ENCODE measurements at places on chromosomes 7 and 10. TPM values are rescaled to one million over a fixed set of nuclear protein-coding genes. Genes with fewer than 3 reads are reported as not detected.

Gene SH2D4B
- total RNA-seq, result not detected

Gene SAP25
- total RNA-seq, result 1.5 TPM

Gene TRRAP
- total RNA-seq, result 22.3 TPM

Gene MACC1
- total RNA-seq, result 12.5 TPM

GRCh38 chr10:819326-819725, 112.2 kb downstream of the LARP4B start:
- DNase-seq, result no peak

Gene C10orf143
- 0.91 TPM for total RNA-seq

DNA sequence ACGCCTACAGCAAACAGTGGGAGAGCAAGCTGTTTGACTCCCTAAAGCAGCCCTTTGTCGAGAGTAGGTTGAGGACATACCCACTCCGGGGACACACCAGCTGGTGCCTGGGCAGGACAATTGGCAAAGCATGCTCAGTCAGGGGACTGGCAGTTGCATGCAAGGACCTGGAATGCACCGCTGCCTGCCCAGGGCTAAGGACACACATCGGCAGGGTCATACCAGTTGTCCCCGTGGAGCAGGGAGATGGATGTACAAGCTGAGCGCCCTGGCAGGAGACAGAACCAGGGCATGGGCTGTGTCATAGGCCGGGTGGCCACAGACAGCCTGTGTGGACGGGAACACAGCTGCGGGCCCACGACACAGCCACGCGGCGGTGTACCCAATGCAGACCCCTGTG, 18.3 kb upstream of the ELN start:
- no peak for DNase-seq

- DNase-seq, result no peak
These were observed 219.6 kb downstream of the PTEN start for GRCh38 chr10:88082806-88083596.

GRCh38 chr7:43585562-43585961, 2.7 kb downstream of the STK17A start:
- no peak for DNase-seq

Gene TEX36
- total RNA-seq, result not detected

- peak; percentile 91 for DNase-seq
These were observed at the start of gene NDUFB2 for GRCh38 chr7:140696680-140697446. NDUFB2 (plus strand) TSS chr7:140696708; CDS start chr7:140696745, 37 bp downstream.

GRCh38 chr10:13673156-13673555, 86.4 kb downstream of the PRPF18 start:
- no peak for DNase-seq

DNA sequence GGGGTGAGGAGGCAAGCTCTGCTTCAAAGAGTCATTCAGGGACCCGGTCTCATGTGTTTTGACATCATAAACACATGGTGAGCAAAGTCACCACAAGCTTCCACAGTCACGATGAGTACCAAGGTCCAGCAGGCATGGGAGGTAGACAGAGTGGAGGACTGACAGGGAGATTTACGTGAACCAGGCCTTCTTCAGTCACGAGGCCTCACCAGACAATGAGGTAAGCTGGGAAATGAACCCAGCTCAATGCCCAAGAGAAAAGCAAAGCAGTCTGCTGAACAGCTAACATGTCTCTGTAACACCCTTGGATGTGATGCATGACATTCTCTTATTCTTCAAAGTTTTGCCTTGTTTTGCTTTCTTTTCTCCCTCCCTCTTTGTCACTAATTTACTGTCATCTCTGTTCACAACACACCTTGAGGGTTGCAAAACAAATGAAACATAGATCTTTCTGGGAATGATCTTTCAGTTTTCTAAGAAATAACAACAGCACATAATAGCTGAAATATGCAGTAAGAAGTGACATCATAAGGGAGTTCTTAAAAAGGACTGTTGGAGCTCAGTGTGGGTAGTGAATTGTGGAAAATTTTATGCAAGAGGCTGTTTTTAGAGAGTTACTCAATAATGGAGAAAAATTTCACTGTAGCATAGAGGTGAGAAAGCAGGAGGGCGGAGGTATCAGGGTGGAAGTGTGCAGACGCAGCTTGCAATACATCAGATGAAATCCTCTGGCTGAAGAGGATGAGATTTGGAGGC, 9.0 kb downstream of the PPP1R17 start:
- no peak for DNase-seq

- DNase-seq, result no peak
These were observed 68.1 kb downstream of the TRRAP start for GRCh38 chr7:98946389-98946788.

- DNase-seq, result no peak
These were observed 94.1 kb downstream of the AOAH start for GRCh38 chr7:36630112-36630650.

DNA sequence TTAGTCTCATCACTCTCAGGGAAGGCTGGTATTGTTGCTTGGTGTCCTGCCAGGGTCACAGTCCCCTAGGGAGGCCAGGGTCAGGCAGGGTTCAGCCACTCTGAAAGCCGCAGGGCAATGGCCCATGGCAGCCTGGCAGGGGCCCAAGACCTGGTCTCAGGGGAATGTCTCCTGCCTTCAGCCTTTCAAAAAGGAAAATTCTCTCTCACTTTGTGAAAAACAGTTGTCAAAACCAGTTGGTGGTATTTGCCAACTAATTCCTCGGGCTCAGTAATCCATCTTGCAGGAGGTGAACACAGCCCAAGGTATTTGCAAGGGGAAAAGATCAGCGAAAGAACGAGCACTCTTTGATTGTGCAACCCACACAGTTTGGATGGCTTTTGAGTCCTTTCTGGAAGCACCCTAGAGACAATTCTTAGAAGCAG, 101.5 kb downstream of the JCAD start:
- DNase-seq, result no peak

- no peak for DNase-seq
These were observed 21.4 kb upstream of the GNAT3 start for GRCh38 chr7:80533287-80533686.

- peak; percentile 38 for DNase-seq
These were observed 15.0 kb upstream of the GFRA1 start for GRCh38 chr10:116287906-116288501.

DNA sequence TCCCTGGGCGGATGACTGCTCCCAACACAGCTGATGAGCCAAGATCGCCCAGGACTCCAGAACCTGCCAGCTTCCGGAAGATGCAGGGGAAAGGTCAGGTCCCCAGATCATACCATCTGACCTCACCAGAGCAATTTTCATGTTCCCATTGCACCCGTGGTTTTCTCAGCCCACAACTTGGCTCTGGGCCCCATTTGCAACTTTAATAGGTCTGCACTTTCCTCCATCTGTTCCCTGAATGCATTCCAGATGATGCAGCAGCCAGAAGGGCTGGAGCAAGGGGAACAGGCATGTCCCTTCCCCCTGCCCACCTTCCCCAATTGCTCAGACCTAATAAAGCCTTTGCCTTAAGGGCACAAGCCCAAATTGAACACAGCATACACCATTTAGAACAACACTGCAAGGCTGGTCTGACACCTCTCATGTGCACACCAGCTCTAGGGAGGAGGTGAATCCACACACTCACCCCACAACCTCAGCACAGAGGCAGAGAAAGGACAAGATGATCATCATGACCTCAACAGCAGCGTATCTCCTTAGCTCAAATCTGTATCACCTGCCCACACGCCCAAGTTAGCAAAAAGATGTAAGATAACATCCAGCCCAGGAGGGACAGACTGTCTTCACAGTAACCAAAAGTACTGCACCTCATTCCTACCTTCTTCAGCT, 87.5 kb downstream of the PLXNA4 start:
- no peak for DNase-seq

Gene SSBP1
- 242 TPM for total RNA-seq

DNA sequence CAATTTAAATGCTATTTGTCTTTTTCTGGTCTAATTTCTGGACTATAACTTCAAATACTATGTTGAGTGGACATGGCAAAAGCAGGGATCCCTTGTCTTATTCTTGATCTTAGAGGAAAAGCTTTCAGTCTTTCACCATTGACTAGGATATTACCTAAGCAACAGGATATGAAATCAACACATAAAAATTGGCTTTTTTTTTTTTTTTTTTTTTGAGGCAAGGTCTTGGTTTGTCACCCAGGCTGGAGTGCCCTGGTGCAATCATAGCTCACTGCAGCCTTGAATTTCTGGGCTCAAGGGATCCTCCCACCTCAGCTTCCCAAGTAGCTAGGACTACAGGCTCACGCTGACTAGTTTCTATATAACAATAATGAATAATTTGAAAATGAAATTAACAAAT, 90.8 kb downstream of the JMJD1C start:
- no peak for DNase-seq

- DNase-seq, result no peak
These were observed 287.4 kb upstream of the SEMA3D start for GRCh38 chr7:85474234-85474633.

Gene PLEKHS1
- total RNA-seq, result not detected

DNA sequence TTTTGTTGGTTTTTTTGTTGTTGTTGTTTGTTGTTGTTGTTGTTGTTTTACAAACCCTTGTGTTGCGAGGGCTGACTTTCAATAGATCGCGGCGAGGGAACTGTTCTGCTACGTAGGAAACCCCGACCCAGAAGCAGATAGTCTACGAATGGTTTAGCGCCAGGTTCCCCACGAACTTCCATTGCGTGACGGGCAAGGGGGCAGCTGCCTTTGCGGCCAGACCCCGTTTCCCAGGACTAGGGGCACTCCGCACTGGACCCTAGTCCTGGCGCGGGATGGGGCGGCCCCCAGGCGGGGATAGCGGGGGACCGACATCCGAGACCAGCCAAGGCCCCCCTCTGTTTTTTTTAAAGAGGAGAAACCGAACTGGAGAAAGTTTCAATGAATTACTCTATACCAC, 119.6 kb downstream of the LRRTM3 start:
- DNase-seq, result no peak

Gene PON3
- total RNA-seq, result 3.6 TPM

DNA sequence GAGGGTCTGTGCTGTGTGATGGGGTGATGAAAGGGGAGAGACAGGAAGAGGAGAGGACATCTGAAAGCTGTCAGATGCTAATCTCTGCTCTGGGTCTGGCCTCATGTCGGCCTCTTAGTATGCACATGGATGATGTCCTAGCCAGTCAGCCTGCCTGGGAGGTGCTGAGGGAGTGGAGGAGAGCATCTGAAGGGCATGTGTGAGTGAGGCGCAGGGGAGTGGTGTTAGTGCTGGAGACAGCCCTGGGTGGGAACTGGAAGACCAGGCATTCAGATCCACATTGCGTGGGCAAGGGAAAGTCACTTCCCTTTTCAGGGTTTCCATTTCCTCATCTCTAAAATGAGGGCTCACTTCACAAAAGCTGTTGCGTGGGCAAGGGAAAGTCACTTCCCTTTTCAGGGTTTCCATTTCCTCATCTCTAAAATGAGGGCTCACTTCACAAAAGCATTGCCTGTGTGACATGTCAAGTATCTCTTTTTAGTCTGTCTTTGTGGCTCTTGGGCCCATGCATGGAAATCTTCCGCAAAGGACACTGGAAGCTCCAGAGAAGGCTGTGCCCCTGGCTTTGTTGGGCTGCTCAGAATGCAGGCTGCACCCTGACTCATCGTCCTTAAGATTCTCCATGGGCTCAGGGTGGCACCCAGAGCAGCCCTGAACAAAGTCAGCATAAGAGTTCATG, 10.0 kb downstream of the SFTPD start:
- no peak for DNase-seq

GRCh38 chr7:100489824-100490223, 6.1 kb downstream of the NYAP1 start:
- DNase-seq, result peak; percentile 80

- no peak for DNase-seq
These were observed 1.3 kb upstream of the TMED4 start for GRCh38 chr7:44583146-44583865.

DNA sequence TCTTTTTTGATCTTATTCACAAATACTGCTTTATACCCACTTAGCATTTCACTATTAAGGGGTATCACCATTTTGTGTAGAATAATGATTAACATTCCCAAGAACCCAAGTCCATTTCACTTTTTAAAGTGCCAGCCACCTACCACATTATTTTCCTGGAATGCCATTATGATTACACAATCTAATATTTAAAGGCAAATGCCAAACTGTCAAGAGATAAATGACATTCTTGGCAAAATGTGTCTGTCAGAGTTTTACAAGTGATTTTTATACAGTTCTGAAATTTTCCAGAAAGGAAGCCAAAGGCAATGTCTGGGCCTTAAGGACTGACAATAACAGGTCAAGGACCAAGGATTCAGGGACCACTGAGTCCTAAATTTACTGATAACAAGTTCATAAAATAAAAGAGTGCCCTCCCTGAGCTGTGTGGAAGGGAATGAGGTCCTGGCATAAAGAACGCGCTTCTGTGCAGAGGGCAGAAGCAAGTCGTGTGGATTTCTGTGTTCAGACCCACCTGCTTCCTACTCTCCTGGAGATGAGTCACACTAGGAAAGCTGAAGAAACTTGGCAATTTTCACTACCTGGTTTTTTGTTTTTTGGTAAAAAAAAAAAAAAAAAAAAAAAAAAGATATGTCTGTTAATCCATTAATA, 66.5 kb downstream of the UBE2H start:
- no peak for DNase-seq

Gene ACTA2
- total RNA-seq, result 0.31 TPM

Gene ZNF117
- total RNA-seq, result 0.74 TPM

- DNase-seq, result peak; percentile 23
These were observed 23.5 kb upstream of the KDM7A start for GRCh38 chr7:140200061-140200989.

- DNase-seq, result no peak
These were observed 211.7 kb downstream of the CCSER2 start for GRCh38 chr10:84540022-84540616.

Gene SSC4D
- 2.2 TPM for total RNA-seq

GRCh38 chr10:34740321-34740720, 74.8 kb downstream of the PARD3 start:
- DNase-seq, result peak; percentile 24

DNA sequence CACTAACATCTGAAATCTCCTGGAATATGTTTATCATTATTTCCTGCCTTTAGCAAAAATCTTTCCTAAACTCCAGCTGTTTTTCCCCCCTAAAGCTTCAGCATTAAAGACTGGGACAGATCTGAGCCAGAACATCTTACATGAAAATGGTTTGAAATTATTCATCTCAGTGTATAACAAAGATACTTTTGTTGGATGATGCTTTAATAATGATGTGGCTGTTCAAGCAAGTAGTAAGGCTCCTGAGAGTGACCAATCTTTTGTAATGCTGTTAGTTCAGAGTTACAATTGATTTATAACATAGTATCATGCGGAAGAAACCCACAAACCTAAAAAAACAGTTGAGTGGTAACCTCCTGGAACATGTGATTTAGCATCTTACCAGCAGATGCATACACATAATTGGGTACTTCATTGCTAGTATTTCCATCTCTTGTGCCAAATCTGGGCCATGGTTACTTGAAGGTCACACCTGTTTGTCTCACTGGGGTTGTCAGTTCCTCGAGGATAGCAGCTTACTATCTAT, 1.5 kb downstream of the BZW2 start:
- DNase-seq, result peak; percentile 9

Gene PON1
- total RNA-seq, result 0.78 TPM

Gene FAM237B
- total RNA-seq, result not detected

Measured in HT-29 (cell line).